ACHN (cell line): ENCODE measurements at places on chromosomes 1 and 21.
A peak's percentile ranks its signal among the peaks of the same experiment; 100 is the strongest.

- no peak for DNase-seq
Observed at GRCh38 chr1:157469752-157470675, 82.3 kb downstream of the FCRL5 start.

GRCh38 chr21:29434081-29434480, 135.4 kb downstream of the BACH1 start:
- DNase-seq = no peak

- peak; percentile 90 for DNase-seq
Observed at GRCh38 chr1:244272471-244273261, 179.0 kb downstream of the ADSS2 start.

DNA sequence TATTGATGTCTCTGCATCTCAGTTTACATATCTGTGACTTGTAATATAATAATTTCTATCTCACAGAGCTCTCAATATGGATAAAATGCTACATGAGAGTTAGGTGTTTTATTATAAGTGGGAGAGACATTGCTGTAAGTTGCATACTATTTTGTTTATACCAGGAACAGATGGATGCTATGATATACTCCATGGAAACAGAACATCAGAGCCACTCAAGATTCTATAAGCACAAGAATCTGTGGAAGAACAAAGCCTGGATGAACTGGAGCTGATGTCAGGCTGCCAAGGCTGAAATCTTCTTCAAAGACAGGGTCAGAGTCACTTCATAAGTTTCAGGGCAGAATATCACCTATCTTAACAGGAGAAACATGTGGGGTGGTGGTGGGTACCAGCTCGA, 30.2 kb downstream of the DUSP10 start:
- no peak for DNase-seq

DNA sequence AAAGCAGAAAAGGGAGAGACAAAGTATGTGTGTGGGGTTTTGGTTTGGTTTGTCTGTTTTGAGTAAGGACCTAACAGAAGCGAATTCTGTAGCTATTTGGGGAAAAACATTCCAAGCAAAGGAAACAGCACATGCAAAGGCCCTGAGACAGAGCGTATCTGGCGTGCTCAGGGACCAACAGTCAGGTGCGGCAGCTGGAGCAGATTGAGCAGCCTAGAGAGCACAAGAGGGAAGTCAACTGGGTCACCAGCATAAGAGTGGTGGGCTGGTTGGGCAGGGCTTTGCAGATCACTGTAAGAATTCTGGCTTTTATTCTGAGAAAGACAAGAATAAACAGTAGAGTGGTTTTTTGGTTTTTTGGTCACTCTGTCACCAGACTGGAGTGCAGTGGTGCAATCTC, 11.8 kb downstream of the TGFBR3 start:
- no peak for DNase-seq
